ENCODE measurements at places on chromosomes 6 and 20.

GRCh38 chr20:43669332-43669731 is 2.4 kb downstream of the MYBL2 start:
- no peak for DNase-seq

GRCh38 chr6:132190097-132190814 is 211.0 kb downstream of the MOXD1 start:
- DNase-seq: no peak

DNA sequence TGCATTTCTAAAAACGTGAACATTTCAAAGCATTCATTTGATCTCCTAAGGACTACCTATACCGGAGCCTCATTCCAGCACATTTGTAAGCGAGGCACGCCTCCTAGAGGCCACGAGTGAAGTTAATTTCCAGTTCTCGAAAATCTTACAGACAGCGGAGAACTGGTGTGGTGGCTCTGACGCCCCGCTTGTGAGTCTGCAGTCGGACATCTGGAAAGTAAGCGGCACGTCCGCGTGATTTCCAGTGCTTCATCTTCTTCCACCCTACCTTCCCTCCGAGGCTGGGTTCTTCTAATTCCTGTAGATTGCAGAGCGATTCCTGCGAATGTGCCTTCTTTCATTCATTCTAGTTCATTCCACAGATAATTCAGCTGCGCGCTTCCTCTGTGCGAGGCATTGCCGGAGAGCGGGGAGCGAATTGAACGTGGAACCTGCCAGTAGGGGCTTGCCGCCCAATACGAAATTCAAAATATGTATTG is 810 bp upstream of the PRIM2 start:
- peak; percentile 72 for DNase-seq

DNA sequence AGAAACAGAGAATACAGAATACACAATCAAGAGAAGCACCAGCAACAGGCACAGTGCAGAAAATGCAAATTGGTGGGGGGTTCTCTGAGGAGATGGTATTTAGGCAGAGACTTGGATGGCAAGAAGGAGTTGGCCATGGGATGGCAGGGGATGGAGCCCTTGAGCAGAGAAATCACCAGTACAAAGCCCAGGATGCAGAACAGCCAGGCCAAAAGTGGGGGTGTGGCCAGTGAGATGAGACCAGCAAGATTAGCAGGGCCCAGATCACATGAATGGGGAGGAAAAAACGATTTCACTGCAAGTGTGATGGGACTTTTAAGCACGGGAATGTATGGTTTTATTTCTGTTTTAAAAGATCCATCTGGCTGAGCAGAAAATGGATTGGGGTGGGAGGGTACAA is 63.4 kb downstream of the TRAM2 start:
- no peak for DNase-seq

- no peak for DNase-seq
Observed at GRCh38 chr6:89148016-89148750, 2.3 kb downstream of the PM20D2 start.

- DNase-seq: peak; percentile 39
Observed at GRCh38 chr6:158009114-158009891, 27.6 kb downstream of the SYNJ2 start.

DNA sequence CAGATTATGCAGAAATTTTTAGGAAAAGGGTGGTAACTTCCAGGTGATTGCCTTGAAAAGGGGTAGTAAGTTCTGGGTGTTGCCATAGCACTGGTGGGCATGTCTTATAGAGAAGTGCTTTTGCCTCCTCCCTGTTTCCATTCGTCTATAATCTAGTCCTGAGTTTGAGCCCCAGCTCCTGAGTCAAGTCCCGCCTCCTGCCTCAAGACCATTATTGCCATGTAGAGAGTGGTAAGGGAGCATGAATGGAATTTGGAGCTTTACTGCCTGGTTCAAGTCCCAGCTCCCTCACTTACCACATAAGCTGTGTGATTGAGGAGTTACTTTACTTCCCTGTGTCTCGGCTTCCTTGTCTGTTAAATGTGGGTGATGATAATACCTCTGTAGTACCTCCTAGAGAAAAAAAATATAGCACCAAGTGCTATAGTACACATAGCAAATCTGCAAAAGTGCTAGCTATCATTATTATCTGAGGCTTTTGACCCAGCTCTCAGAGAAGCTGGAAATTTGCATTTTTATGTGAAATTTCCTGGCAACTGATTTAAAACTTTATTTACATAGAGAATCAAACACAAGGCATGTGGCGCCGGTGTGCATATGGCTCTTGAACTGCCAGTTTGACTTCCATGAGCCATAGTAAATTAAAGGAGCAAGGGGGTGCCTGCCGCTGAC is 36.0 kb downstream of the TGM6 start:
- DNase-seq: no peak

GRCh38 chr6:19312241-19312978 is 524.8 kb upstream of the ID4 start:
- no peak for DNase-seq

DNA sequence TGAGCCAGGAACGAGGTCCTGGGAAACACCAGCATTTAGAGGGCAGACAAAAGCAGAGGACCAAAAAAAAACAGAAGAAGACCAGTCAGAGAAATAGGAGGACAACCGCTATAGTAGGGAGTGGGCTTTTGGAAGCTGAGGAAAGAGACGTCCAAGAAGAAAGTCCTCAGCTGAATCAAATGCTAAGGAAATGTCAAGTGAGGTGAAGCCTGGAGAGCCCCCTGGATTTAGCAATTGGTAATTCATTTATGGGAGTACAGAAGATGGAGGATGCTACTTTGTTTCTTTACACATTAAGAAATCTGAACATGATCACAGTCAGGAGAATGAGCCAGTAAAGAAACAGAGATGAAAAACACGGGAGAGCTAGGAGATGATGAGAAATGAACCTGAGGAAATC is 41.1 kb downstream of the LRP11 start:
- no peak for DNase-seq

GRCh38 chr20:35151736-35152135 is 4.6 kb upstream of the EDEM2 start:
- DNase-seq: no peak

- peak; percentile 72 for DNase-seq
Observed at GRCh38 chr6:16769131-16769985, 8.1 kb upstream of the ATXN1 start.

DNA sequence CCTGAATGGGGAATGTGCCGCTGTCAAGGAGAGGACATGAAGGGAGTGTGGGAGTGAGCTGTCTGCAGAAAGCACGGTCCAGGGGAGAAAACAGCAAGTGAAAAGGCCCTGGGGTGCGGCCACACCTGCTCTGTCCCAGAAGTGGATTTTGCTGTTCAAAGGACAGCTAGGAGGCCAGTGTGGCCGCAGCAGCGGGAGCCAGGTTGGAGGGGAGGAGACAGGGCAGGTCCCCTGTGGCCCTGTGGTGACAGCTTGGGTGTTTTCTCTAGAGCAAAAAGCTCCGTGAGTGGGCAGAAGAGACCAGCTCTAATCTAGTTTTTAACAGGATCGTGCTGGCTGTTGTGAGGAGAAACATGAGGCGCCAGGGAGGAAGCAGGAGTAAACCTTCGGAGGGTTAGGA is 4.5 kb upstream of the SLC52A3 start:
- no peak for DNase-seq

GRCh38 chr6:112300896-112301295 is 46.2 kb upstream of the RFPL4B start:
- no peak for DNase-seq

- peak; percentile 33 for DNase-seq
Observed at GRCh38 chr20:22691369-22692118, 107.2 kb upstream of the FOXA2 start.

DNA sequence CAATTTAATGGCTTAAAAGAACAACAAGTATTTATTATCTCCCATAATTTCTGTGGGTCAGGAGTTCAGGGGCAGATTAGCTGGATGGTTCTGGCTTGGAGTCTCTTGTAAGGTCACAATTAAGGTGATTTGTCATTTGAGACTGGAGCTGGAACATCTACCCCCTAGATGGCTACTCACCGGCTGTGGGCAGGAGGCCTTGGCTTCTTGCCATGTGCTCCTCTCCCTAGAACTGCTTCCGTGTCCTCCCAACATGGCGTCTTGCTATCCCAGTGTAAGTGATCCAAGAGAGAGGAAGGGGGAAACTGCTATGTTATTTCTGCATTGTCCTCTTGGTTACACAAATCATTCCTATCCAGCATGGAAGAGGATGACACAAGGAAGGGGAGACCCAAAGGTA is 210.2 kb upstream of the ECI2 start:
- no peak for DNase-seq

DNA sequence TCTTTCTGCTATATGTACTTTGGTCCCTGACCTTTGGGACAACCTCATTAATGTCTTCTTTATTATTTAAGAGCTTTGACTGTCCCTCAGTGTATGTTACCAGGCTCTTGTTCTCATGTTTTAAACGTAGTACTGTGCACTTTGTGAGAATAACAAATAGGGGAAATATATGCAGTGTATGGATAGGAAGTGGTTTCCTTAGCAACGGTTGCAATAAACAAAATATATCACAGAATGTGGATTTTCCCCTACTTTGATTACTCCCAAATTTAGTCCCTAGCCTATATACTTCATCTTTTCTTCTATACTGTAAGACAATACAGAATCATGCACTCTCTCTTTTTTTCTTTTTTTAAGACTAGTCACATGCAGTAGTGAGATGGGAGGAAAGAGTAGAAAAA is 123.8 kb upstream of the AKIRIN2 start:
- no peak for DNase-seq

- no peak for DNase-seq
Observed at GRCh38 chr20:63908008-63908682, 13.2 kb downstream of the DNAJC5 start.

DNA sequence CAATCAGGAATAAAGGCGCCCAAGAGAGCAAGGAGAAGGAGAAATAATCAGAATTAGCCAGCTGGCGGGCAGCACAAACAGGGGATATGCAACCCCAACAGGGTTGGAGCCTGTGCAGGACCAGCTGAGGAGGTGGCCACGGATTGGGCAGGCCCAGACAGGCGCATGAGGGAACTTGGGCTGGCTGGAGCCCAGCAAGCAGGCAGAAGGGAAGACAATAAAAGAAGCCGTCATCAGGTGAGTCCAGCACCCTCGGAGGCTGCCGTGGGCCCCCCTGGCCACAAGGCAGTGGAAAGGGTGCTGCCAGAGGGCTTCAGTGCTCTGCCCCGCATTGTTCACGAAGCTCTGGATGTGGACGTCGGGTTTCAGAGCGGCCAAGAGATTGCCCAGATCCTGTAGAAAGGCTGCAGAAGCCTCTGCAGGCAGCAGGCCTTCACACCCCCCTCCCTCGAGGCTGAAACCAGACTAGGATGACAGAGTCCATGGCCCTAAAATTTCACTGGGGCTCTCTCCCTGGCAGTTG is 28.4 kb upstream of the MAFB start:
- no peak for DNase-seq

DNA sequence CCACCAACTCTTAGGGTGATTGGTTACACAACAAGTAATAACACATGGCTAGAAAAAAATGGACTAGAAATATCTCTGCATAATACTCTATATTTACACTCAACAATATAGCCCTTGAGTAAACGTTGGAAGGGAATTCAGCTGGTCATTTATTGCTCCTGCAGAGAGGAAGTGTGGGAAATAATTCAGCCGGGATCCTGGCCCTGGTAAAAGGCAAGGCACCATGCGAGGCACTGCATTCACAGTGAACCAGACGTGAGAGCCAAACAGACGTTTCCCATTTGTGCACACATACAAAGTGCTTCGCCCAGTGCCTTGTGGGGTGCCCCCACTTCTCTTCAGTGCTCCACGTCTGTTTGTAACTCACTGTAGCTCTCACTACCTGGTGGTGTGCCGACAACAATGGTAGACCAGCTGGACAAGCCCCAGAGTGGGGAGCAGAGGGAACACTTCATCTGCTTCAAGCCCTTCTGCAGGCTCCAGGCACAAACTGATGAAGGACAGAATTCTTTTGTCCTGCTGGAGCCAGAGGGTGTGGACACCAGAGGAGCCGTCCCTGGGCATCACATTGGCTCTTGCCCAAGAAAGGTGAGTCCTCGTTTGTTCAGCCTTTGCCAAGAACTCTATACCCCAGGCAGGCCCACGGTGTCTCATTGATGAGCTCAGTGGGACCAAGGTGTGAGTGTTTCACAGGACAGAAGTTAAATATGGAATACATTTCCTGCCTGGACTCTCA is 18.8 kb downstream of the SYNDIG1 start:
- no peak for DNase-seq

DNA sequence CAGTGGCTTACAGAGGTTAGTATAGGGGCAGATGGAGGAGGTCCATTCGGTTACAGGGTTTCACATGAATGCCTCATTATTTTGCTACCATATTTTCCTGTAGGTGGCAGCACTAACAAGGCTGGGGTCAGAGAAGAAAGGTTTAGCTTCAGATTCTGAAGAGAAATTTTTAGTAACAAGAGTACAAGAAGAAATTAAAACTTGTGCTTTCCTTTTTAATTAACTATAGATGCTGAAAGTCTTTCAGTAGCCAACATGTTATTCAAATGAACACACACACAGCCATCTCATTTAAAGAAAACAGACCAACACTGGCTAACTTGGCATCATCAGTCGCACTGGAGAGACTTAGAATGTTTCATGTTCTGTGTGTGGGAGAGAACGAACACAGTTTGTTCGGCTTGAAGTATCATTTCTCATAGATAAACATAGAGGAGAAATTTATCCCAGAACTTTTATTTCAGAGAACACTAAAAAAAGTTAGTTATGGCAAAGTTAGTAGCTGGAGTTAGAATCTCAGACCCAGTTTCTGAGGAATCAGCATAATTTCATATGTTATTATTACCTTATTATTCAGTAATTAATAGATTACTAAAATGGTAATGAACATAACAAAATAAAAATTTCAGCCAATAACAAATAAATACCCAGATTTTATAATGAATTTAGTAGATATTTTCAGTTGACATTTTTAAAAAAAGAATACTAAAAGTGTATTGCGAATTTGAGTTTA is 314.0 kb upstream of the RSPO3 start:
- no peak for DNase-seq

GRCh38 chr20:24632581-24632980 is 163.2 kb downstream of the SYNDIG1 start:
- DNase-seq: no peak

DNA sequence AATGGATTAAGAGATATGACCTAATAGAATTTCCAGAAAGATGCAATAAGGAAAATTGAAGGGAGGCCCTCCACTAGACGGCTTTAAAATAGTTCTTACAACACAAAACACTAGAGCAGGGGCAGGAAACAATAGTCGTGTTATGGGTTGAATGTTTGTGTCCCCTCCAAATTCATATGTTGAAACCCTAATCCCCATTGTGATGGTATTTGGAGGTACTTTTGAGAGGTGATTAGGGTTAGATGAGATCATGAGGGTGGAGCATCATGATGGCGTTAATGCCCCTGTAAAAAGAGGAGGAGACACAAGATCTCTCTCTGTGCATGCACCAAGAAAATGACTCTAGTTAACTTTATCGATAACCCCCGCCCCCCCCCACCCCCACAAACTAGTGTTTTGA is 104.0 kb upstream of the HMGN3 start:
- no peak for DNase-seq

Data from naive thymus-derived CD8-positive, alpha-beta T cell (primary cell).